ENCODE measurements at places on chromosomes 16 and 17.
A peak's percentile ranks its signal among the peaks of the same experiment; 100 is the strongest.

GRCh38 chr16:68040506-68041288 is 17.6 kb downstream of the DUS2 start:
- peak; percentile 93 for DNase-seq

GRCh38 chr17:76078860-76079534 is at the start of gene ZACN:
Gene ZACN, plus strand, starts transcription at chr17:76079182. Its CDS starts 83 bp downstream, at chr17:76079265.
- no peak for DNase-seq

- peak; percentile 56 for DNase-seq
These were observed 666 bp upstream of the METTL9 start for GRCh38 chr16:21598701-21599121.

DNA sequence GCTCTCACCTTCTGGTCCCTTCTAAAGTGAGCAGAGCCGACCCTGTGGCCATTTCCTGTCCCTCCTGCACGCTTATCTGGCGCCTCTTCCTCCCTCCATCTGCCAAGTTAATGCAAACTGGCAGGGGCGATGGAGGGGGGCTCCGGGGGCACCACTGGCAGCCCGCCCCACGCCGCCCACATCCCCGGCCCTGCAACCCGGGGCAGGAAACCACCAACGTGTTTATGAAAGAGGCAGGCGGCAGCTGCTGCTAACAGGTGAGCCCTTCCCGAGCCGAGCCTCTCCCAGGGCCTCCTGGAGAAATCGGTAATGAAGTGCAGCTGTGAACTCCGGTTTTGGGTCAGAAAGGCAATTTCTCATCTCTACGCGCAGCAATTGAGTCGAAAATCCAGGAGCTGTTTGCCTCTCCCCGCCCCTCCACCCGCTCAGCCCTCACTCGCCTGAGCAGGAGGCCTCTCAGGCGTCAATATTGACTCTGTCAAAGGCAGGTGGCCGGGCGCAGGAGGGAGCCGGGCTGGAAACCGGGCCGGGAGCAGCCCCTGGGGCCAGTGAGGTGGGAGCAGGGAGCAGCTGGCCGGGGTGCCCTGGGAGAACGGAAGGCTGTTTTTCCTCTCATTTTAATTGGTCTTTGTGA is 164.4 kb upstream of the GSE1 start:
- no peak for DNase-seq

DNA sequence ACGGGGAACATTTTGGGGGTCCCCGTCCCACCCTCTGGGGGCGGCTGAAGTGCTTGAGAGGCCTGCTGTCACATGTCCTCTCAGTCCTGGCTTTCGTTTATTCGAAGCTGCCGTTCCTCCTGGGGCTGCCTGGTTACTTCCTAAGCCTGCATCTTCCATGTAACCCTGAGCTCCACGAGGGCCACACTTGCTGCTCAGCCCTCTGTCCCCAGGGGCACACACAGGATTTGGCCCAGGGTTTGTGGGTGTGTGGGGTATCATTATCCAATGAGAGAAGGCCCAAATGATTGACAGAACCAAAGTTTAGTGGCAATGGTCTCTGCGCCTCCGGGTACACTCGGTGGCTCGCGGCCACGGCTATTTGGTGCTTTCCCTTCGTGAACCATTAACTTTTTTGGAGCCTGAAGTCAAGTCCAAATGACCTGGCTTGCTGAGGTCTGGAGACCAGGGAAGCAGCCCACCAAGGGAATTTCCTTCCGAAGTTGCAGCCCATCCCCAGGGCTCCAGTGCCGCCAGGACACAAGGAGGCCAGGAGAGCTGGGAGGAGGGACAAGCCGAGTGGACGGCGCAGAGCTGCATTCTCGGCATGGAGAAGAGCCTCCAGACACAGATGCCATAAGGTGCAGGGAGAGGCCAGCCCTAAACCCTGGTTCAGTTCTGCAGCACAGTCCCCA is 131.4 kb upstream of the FOXF1 start:
- no peak for DNase-seq

- DNase-seq: no peak
These were observed 12.0 kb downstream of the CPSF4L start for GRCh38 chr17:73249700-73250099.

- DNase-seq: no peak
These were observed 179.5 kb downstream of the PCTP start for GRCh38 chr17:55930291-55930809.

DNA sequence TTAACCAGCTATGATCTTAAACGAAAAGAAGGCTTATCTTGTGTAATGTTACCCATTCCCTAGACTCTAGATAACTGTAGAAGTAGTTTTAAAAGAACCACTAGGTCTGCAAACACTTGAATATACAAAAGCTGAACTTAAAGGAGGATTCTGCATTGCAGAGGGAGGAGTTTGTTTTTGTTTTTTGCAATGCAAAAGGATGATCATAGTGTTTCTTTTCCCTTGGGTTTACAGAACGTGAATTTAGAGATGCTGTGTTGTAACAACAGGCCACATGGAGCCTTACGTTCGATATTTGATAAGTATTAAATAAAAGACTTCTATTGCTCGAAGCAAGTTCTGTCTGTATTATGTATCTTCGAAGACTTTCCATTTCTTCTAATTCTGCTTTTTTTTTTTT is 77.6 kb downstream of the CHD9 start:
- DNase-seq: no peak

DNA sequence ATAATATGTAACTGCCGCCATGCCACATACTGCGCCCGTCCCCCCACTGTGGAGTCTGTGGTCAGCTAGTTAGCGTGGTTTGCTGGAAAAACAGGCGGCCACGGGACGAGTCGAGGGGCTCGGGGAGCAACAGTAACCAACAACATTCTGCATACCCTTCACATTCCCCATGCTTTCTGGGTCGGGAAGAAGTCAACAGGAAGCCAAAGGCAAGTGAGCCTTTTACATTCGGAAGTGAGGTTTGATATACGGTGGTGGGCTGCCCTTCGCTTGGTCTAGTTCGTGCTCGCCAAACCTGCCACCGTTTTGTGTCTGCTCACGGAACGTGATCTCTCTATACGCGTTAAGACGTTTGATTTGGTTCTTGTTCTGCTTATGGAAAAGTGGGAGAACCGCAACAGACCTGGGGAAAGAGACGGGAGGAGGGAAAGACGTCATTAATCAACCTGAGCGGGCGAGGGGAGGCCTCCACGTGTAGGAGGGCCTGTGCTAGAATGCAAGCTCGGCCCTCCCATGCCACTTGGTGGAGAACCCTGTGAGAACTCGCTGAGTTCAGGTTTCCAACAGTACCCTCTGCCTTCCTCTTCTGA is 28.9 kb upstream of the CFAP20 start:
- no peak for DNase-seq

GRCh38 chr17:7716901-7717755 is at the start of gene DNAH2:
Gene DNAH2, plus strand, starts transcription at chr17:7717744. Its CDS starts 1,991 bp downstream, at chr17:7719735.
- DNase-seq: peak; percentile 98

DNA sequence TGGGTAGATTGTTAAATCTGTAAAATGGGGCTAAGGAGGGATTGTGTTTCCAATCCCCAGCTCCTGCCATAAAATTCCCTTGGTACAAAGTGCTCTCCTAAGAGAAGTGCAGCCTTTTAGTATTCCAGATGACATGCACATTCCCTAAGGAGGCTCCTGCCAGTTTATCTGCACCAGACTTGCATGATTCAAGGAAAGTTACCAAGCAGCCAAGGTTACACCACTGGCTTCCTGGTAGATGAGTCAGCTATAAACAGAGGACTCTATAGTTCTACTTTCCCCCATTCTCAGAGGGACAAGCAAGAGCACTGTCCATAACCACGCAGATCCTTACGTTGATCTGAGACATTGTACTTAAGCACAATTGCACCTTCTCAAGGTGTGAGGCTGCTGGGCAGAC is 1.9 kb downstream of the CALB2 start:
- peak; percentile 87 for DNase-seq

GRCh38 chr16:3974751-3975150 is 94.2 kb upstream of the CREBBP start:
- DNase-seq: no peak

DNA sequence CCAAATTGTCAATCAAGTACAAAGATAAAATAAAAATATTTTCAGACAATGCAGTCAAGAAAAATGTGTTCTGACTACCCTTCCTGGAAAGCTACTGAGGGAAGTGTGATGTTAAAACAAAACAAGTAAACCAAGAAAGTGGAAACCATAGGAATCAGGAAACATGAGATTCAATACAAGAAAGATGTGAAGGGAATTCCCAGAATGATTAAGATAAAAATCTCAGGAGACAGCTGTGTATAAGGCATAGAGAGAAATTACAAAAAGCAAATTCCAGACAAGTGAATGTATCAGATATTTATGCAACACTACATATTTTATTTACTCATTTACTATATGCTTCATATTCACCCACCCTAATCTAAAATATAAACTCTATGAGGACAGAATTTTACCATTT is 32.2 kb downstream of the TRIM37 start:
- no peak for DNase-seq

GRCh38 chr17:31586946-31587345 is 195.5 kb downstream of the RAB11FIP4 start:
- no peak for DNase-seq

DNA sequence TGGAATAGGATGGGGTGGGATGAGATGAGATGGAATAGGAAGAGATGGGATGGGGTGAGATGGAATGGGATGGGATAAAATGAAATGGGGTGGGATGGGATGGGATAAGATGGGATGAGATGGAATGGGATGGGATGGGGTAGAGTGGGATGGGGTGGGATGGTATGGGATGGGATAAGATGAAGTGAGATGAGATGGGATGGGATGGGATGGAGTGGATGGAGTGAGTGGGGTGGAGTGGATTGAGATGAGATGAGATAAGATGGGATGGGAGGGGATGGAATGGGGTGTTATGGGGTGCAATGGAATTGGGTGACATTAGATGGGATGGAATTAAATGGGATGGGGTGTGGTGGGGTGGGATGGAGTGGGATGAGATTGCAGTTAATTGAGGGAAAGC is 279.2 kb upstream of the CDH5 start:
- DNase-seq: no peak

DNA sequence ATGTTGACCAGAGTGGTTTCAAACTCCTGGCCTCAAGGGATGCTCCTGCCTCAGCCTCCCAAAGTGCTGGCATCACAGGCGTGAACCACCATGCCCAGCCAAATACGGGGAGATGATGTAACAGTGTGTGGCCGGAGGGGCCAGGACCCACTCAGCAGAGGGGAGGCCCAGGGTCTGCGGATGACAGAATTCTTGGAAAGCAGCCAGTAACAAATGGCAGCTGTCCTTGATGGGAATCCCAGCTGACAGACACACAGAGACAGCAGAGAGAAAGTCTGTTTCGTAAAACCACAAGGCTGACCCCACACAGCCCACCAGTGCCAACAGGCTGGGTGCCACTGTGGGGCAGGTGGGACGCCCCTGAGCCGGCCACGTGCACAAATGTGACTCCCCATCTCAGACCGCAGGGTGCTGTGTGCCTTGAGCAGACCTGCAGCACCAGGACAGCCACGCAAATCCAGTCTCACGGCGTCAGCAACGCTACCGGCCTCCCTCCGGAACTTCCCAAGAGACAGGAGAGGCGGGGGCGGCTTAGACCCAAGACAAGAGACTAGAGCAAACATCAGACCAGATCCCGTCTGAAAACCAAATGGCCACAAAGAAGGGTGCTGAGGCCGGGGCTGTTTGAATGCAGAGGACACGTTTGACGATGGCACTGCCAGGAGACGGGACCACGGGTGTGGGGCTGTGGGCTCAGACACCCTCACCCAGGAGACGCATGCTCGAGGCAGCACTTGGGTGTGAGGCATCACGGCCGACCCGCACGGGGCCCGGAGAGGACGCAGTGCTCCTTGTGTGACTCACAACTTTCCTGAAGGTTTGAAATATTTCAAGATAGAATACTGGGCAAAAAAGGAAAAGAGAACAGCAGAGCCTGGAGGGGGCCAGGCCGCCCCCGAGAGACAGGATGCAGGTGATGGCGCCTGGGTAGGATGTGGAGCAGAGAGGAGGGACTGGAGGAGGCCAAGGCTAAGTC is 24.6 kb downstream of the CTU2 start:
- DNase-seq: no peak

DNA sequence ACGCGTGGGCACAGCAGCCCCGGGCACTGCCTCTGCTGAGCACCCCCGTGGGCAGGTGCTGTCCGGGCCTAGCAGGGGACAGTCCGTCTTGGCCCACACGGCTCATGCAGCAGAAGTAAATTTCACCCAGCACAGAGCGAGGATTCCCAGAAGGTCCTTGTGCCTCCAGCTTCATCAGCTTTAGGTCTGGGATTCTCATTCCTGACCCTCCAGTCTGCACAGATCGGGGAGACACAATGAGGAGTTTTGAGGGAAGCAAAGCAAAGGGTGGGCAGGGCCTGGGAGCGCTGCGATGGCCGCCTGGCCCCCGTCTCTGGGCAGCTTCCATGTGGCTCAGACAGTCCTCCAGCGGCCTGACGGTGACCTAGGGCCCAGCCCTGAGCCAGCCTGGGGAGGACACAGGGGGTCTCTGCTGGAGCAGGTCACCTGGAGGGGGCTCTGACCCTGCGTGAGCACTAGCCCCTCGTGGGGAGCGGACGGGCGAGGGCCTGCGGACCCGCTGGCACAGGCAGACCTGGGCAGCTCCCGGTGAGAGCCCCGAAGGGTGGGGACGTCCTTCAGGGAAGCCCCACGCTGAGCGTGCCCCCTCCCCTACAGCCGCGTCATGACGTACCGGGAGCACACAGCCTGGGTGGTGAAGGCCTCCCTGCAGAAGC is 30.7 kb upstream of the CHMP6 start:
- DNase-seq: no peak

DNA sequence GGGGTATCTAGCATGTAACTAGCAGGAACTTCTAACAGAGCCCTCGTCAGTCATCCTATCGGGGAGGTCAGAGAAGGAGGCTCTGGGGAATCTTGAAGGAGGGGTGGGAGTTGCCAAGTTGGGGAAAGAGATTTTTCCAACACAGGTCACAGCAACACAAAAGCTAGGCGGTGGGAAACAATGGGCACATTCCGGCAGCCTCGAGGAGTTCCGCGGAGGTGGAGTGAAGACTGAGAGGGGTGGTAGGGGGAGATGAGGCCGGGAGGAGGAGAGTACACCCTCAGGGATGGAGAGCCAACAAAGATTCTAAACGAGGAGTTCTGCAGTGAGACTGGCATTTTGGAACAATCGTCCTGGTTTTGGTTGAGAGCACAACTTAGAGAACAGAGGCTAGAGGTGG is 13.5 kb upstream of the CALB2 start:
- DNase-seq: no peak

DNA sequence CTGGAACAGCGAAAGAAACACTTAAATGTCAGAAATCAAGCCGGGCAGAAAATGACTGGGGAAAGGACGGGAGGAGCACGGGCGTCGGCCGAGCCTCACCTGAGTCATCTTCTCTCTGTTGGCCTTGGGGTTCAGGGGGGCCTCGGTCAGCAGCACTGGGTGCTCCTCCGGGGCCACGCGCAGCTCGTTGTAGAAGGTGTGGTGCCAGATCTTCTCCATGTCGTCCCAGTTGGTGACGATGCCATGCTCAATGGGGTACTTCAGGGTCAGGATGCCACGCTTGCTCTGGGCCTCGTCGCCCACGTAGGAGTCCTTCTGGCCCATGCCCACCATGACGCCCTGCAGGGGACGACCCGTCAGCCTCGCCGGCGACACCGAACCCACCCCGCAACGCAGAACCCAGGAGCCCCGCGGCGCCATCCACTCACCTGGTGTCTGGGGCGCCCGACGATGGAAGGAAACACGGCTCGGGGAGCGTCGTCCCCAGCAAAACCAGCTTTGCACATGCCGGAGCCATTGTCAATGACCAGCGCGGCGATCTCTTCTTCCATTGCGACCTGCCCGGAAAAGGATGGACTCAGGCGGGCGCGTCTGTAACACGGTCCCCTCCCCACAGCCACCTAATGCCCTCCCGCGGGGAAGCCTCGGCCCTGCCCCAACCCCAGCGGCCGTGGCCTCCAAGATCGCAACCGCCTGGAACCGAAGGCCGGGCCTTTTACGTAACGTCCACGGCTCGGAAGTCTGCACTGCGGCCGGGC is 616 bp downstream of the ACTG1 start:
- DNase-seq: no peak
